Right atrium auricular region (tissue), 2 donors: ENCODE measurements at places on chromosomes 13 and 19. TPM values are rescaled to one million over a fixed set of nuclear protein-coding genes. Genes with fewer than 3 reads are reported as not detected.

GRCh38 chr13:33072759-33073158 lies 56.5 kb downstream of the KL start:
- DNase-seq: no peak

ELSPBP1 gene
- total RNA-seq: not detected

GRCh38 chr13:104372095-104372655 lies 1306.0 kb upstream of the SLC10A2 start:
- no peak for DNase-seq

SYCN gene
- not detected for total RNA-seq

DNA sequence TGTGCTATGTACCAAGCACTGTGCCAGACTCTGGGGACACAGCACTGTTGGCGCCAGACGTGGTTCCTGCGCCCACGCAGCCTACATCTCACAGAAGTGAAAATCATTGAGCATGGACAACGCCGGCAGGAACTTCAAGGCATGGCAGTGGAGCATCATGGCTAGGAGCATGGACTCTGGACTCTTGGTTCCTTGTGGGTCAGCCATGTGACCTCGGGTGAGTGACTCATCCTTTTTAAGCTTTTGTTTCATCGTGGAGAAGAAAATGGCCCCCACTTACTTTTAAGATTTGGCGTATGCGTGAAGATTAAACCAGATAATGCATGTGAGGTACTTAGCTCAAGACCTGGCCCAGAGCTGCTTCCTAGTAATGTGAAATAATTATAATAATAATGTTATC lies 988.5 kb downstream of the UQCRFS1 start:
- DNase-seq: no peak

ZNF492 gene
- 0.19 TPM for total RNA-seq

GRCh38 chr13:41716236-41716635 lies 244.7 kb downstream of the VWA8 start:
- DNase-seq: no peak

SLC25A42 gene
- total RNA-seq: 14.4 TPM

DNA sequence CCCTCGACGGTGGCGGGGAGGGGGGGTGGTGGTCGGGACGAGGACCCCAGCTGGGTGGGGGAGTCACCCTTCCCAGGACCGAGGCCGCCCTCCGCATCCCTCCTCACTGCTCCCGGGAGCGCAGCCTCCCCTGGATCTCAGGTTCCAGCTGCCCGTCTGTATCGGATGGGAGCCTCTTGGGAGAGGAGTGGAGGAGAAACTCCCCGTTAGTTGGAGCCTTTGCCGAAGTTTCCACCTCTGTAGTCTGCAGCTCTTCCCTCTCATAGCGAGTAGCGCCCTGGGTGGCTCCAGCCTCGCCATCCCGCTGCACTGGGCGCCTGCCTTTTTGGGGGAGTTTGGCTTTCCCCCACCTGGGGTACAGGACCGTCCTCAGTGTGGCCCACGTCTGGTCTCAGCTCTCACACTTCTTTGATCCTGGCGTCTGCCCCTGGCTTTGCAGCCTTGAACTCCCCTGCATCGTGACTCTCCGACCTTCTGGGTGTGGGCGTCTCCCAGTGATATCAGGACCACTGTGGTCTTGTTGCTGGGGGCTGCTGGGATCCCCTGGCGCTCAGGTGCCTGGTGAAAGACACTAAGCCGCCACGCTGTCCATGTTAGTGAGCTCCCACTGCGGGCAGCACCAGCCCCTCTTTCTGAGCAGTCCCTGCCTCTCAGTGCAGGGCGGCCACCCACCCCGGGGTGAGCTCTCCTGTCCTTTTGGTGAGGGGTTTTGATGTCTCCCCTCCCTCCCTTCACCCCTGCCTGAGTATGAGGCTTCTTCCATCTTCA lies 1.1 kb downstream of the CNOT3 start:
- no peak for DNase-seq

ADGRE3 gene
- total RNA-seq: not detected

DNA sequence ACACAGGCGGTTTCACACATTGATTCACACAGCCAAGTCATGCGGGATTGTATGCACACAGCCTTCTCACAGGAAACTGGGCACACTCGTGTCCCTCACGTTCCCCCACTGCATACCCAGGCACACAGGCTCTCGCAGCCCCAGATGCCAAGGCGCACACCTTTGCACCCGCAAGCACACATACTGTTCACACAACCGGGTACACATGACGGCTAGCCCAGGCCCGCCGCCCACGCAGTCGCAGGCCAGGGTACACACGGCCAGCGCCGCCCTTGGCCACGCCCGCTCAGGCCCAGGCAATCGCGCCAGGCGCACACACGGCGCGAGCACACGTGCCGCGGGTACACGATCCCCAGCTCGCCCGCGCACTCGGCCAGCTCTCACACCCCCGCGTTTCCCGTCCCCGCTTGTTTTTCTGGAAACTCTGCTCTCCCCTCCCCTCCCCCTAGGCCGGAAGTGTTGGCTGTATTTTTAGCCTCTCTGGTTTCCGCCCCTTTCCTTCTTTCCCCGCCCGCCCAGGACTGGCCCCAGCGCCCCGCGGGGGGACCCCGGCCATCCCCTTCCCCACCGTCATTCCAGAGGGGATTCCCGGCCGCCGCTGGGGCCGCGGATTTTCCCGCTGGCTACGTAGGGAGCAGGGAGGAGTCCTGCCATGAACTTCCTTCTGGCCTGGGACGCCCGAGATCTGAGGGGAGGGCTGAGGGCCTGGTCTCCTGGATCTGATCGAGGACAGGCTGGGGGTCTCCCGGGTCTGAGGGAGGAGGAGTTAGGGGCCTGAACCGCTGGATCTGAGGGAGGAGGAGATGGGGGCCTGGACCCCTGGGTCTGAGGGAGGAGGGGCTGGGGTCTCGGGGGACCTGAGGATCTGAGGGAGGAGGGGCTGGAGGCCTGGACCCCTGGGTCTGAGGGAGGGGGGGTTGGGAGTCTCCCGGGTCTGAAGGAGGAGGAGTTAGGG lies 4.0 kb upstream of the ZFP36 start:
- DNase-seq: peak; percentile 96

SWSAP1 gene
- 0.44 TPM for total RNA-seq

DNA sequence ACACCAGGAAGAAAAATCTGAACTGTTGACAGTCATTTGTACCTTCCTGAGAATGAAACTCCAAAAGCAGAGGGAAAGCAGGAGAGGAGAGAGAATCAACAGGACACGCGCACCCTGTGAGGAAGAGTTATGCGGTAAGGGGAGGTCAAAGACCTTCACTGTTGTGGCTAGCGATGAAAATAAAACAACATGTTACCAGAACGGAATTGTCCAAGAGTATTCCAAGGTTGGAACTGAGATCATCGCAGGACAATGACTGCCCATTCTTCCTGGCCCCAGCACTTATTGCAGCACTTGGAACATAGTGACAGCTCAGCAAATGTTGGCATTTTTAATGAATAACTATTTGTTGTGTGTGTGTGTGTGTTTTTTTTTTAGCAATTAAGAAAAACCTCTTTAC lies 176.0 kb upstream of the TSC22D1 start:
- no peak for DNase-seq

MYPOP gene
- 7.2 TPM for total RNA-seq

DNA sequence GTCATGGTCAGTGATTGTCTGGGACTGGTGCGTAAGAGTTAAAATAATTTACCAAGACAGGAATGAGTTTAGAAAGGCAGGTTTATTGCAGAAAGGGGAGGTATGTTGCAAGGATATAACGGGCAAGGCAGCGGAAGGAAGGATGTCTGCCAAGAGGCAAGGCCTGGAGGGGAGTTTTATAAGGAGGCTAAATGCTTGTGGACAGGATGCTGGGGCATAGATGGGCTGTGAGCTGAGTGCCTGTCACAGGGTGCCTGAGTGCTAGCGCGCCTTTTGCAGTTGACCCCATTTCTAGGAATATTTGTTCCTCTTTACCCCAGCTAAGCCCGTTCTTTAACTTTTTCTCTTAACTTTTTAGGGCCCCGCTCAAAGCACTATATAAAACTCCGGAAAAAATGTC lies 58.7 kb downstream of the TEX26 start:
- DNase-seq: no peak

TMEM238 gene
- not detected for total RNA-seq

DNA sequence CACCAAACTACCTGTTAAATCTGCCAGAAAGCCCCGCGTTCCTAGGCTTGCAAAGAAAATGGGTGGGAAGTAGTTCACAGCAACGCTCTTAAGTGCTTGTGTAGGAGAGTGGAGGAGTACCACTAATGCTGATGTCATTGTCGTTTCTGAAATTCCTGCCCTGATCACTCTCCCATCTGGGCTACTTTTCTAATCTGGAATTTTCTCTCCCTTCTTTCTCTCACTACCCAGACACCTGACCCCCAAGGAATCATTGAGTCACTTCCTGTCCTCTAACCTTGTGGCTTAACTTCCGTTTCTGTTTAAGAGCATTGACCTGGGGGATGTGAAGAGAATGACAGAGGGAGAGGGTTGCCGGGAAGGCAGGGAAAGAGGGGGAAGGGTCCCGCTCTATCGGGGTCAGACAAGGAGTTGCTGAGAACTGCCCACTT lies 98.7 kb downstream of the STARD13 start:
- DNase-seq: no peak

DNA sequence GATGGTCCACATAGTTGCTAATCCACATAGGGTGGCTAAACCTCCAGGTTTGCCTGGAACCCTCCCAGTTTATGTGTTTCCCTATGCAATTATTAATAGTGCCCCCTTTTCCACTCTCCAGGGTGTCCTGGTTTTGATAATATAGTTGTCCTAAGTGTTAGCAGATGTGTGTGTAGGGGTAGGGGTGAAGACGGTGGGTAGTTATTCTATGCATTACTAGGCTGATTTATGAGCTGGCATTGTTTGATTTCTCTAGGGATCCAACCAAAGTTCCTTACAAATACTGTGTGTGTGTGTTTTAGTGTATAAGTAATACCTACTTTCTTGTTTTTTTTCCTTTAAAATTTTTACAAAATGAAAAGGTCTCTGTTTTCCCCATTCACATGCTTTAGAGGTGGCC lies 21.1 kb downstream of the GTF2F2 start:
- no peak for DNase-seq

DNA sequence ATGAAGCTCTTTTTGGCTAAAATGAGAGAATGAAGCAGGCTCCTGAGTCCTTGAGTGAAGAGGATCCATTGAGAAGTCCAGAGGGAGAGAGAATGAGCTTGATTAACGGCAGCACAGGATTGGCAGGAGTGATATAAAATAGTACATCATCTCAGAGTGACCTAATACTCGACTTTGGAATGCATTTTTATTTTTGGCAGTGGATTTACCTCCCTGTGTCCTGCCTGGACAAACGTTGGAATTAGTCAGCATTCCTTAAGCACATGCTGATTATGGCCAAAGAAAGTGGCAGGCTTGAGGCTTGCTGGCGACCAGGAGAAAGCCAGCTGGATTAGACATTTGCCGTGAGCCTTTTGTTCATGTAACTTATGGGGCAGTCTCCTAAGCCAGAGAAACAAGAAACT lies 22.9 kb downstream of the LRCH1 start:
- peak; percentile 63 for DNase-seq

PABPC3 gene
- not detected for total RNA-seq

DNA sequence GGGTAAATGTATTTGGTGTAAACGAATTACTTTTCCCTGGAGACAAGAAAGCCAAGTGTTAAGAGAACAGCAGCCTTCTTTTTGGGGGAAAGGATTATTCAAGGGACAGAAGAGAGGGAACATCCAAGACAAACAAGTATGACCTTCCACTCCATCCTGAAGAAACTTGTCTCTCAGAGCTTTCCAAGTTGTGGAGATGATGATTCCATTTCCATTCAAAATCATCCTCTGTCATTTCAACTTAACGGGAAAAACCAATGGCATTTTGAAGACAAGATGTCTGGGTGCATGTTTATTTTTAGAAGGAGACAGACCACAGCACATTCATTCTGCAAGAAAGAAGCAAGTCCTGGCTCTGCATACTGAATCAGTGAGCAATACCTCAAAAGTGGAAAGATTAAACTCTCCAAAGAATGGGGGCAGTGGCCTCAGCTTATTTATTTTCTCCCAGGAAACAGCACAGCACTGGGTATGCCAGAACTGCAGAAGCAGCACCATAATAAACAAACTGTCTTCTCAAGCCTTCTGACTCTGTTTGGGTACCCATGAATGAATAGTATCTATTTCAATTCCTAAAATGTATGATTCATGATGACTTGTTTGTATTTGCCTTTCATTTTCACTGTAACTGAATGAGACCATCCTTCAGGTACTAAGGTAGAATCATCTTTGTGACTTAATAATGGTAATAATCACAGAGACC lies 541.0 kb downstream of the RFC3 start:
- no peak for DNase-seq

- no peak for DNase-seq
Observed at GRCh38 chr13:74696148-74696922, 562.1 kb upstream of the KLF12 start.

BEST2 gene
- not detected for total RNA-seq

TRPM4 gene
- 22.8 TPM for total RNA-seq

BCAM gene
- total RNA-seq: 82.1 TPM

SBSN gene
- not detected for total RNA-seq
